ENCODE measurements at places on chromosomes 12 and 14.

DNA sequence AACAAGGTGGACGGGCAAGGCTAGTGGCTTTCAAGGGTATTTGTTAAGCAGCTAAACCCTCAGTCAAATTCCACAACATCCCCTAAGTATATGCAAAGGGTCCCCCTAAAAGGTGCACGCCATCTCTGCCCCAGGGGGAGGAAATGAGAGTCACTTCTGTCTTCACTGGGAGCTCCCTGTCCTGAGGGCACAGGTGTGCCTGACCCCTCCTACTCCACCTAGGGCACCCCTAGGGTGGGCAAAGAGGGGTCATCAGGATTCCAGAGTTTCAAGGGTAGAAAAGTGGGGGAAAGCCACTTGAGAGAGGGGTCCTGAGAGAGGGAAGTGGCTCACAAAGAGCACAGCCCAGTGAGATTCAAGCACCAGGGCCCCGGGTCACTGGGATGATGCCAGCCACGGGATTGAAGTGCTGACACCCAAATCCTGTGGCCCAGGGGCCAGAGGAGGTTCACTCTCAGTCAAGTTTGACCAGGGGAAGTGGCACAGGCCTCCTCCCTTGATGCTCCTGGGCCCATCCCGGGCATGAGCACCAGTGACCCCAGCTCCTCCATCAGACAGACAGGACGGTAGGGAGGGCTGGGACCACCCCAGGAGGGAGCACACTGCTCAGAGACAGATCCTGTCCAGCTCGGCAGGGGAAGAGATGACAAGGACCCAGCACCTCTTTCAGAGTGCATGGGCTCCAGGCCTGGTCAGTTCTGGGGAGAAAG is 82.3 kb upstream of the BCL11B start:
- no peak for DNase-seq

DNA sequence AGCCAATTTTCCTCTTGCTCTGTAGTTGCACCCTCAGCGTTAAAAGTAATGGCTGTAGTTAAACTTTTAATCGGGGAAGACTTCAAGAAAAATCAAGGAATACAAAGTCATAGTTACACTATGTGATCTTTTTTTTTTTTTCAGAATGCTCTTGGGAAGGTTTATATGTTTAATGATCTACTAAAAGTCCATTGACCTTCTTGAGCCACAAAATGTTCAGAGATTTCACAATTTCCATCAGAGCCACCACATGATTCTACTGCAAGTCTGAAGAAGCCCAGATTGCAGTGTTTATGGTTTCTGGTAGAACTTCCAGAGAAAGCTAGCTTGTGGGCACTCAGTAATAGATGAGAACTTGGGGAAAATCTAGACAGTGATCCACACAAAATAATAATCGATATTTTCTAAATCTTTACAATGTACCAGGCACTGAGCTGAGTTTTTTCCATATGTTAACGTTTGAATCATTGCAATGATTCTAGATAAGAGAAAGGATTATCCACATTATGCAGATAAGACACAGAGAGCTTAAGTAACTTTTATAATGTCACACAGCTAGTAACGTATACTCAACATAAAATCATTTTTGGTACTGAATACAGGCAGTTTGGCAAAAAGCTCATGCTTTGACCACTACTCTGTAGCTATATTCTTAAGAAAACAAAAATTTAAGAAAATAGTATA is 38.3 kb downstream of the GYS2 start:
- no peak for DNase-seq

- peak; percentile 44 for DNase-seq
Observed at GRCh38 chr14:23327947-23328744, 6.9 kb downstream of the PABPN1 start.

- DNase-seq: no peak
Observed at GRCh38 chr14:68650404-68650994, 142.4 kb downstream of the ZFP36L1 start.

- DNase-seq: no peak
Observed at GRCh38 chr12:6262623-6263022, 47.9 kb upstream of the PLEKHG6 start.

DNA sequence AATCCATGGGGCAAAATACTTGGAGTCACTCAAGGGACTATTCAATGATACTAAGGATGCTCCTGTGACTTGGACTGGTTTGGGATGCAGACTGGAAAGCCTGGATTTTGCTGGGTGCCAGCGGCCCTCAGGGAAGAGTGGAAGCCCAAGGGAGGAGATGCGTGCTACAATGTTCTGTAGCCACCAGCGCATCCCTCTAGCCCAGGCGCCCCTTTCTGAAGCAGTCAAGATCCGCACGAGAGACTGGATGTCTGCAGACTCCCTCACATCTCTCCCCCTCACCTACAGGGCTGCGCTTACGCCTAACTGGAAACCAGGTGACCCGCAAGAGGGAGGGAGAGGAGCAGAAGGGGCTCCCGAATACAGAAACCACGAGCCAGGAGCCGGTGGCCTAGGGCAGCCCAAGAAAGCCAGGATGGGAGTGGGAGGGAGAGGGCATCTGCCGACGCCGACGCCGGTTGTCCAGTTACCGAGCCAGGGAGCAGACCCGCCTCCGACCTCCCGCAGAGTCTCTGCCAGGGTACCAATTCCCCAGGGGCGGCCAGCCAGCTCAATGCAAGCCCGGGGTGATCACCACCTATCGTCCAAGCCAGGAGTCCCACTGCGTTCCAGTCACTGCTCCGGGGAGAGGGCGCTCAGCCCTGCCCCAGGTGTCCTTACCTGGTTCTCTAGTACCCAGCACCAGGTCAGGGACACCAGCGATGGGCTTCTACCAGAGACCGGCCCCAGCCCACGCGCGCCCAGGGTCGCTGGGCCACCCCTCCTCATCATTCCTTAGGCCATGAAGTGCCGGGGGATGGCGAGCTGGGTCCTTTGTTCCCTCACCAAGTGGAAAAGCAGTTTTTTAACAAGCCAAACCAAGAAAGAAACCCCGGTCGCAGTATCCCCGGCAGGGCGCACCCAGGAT is 1.2 kb downstream of the NTN4 start:
- DNase-seq: no peak

DNA sequence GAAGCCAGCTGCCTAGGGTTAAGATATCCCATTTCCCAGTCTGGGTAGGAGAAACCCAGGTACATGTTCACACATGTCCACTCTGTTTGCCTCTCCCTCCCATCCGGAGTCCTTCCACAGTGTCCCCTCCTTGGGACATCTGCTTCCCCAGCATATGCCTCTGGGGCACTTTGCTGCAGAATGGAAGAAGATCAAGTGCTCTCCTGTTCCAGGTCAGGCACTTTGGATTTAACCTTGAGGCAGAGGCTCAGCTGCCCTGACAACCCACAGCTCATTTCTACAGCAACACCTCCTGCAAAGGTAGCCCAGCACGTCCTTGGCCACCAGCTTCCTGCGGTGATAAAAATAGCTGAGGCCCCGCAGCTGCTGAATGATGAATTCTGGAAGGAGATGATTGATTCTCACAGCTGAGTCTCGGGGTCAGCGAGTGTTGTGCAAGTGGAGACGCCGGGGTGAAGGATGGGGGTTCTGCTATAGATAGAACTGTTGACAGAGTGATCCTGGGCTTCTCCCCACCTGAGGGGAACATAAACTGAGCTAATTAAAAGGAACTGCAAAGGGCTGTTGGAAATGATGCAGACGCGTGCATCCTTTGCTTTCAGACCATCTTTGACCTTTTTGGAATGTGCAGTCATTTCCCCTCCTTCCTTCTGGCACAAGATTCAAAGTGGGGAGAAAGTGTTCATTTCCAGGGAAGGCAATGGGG is 145.0 kb downstream of the SLC38A6 start:
- no peak for DNase-seq

DNA sequence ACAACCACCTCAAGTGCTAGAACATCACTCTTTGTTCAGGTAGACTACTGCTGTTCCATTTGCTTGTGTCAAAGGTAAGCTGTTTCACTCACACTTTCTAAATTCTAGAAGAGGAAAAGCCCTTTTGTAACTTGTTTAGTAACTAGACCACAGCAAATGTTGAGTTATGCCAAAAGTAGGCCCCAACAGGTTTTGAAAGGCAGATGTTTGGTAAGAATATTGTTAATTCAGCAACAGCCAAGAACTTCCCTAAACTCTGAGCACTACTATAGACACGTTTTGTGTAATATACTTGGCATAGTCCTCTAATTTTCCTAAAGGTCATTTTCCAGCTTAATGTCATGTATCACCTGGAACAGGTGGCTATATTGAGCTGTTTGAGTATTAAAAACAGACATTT is 79.0 kb downstream of the DCAF5 start:
- DNase-seq: no peak
